ENCODE measurements at places on chromosomes 11 and 22. TPM values are rescaled to one million over a fixed set of nuclear protein-coding genes. Genes with fewer than 3 reads are reported as not detected.

Gene F2
- polyA plus RNA-seq: 96.2 TPM

Gene TRIM44
- 43.2 TPM for polyA plus RNA-seq

- H3K4me1 ChIP-seq: no peaks in the 10 kb centered on the region
- no peak for DNase-seq
- peaks cover 8% of the 10 kb centered on the region for H3K27me3 ChIP-seq
- H3K36me3 ChIP-seq: no peaks in the 10 kb centered on the region
- H3K27ac ChIP-seq: no peak overlapping the region
- H3K4me3 ChIP-seq: no peak overlapping the region
These were observed 4.8 kb downstream of the IGLL5 start for GRCh38 chr22:22892096-22893052.

- no peak overlapping the region for H3K4me3 ChIP-seq
- H3K27ac ChIP-seq: no peak overlapping the region
- DNase-seq: peak; percentile 45
- H3K27me3 ChIP-seq: no peaks in the 10 kb centered on the region
- no peaks in the 10 kb centered on the region for H3K36me3 ChIP-seq
- peaks cover 7% of the 10 kb centered on the region for H3K4me1 ChIP-seq
These were observed 48.1 kb upstream of the SHISAL1 start for GRCh38 chr22:44360668-44361381.

Gene MMP7
- polyA plus RNA-seq: 2.8 TPM

- H3K27me3 ChIP-seq: peaks cover 9% of the 10 kb centered on the region
- no peaks in the 10 kb centered on the region for H3K36me3 ChIP-seq
- peak; percentile 63 for DNase-seq
- H3K4me1 ChIP-seq: no peaks in the 10 kb centered on the region
These were observed 51.9 kb upstream of the IGSF9B start for GRCh38 chr11:134008634-134009071.

All from hepatocyte (in vitro differentiated cells).